LHCN-M2 (cell line): ENCODE measurements at places on chromosomes 16 and 17. TPM values are rescaled to one million over a fixed set of nuclear protein-coding genes. Genes with fewer than 3 reads are reported as not detected.

GRCh38 chr16:85479972-85480726 lies 133.0 kb upstream of the GSE1 start:
- no peak for DNase-seq

The OR2C1 gene
- 0.17 TPM in 1 of 2 replicates, not detected in the other for total RNA-seq

The KANSL1 gene
- 16.5 and 26.3 TPM in 2 replicates for total RNA-seq

- no peak for DNase-seq
Measured at GRCh38 chr17:82690786-82691489, 7.6 kb downstream of the RAB40B start.

DNA sequence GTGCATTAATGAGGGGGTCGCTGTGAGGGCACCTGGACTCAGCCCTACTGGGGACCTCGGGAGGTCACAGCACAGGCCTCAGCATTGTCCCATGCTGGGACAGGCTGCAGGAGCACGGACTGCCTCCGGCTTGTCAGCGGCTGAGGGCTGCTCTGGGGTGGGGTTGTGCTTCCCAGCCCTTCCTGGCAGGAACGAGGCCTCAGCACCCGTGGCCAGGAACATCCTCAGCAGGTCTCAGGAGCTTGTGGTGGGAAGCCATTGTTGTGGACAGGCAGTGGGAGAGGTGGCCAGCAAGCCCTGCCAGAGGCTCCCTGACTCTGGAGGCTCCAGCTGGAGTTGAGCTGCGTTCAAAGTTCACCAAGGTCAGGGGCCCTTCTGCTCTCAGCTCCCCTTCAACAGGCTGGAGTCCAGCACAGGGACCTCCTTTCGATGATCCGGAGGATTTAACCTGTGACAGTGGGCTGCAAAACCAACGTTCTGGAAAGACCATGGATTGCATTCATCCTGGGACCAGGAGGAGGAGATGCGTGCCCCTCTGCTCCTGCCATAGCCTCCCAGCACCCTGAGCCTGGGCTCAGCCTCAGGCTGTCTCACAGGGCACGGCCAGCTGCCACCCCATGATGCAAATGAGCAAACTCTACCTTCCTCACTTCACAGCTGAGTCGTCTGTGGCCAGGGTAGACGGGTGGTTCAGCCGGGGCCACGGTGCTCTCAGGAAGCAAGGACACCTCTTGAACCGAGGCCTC lies 32.6 kb downstream of the FOXL1 start:
- DNase-seq, result no peak

The CSH2 gene
- not detected in 2 replicates for total RNA-seq

The FBXO39 gene
- total RNA-seq, result not detected in 2 replicates

DNA sequence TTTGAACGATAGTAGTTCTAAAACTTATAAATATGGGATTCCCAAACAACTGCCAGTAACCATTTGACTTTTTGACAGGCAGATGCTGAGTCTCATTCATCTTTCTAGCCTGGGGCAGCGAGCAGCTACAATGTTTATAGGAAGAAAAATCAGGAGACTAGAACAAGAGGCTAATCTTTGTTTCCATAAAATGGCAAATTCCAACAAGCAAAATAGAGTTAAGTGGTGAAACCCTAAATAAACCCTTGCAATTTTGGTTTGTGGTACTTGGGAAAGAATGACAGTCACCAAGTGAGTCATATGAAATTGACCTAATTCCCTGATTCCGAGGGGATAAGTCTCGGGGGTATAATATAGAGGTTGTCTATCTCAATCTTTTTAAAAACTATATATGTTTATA lies 27.3 kb upstream of the HS3ST2 start:
- DNase-seq, result no peak

DNA sequence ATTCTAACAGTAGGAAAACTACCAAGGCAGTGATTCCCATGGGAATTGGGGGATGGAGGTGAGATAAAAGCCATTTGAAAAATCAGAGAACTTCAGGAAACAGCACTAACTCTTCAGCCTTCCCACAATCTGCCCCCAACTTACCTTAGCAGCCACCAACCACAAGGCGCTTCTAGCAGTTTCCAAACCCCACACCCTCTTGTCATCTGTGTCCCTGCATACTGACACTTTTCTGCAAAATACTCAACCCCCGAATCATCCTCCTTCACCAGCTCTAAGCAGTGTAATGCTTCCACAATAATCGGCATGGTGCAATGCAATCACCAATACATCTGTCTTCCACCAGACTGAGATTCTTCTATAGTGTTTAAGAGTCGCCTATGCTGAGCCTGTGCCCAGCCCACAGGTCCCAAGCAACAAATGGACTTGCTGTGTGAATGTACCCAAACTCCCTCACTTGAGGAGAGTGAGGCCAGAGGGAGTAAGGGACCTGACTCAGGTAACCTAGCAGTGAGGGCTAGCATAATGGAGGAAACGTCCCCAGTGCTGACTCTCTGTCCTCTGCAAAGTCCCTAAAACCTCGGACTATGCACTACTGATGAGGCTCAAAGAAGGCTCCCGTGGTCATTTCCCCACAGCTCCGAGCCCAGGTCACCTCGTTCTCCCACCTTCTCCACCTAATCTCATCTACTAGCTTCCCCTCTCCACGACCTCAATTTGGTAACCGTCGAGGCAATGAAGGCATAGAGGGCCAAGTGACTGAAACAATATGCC lies 943 bp downstream of the DYNC1LI2 start:
- no peak for DNase-seq

The TEDC2 gene
- 32.0 and 34.4 TPM in 2 replicates for total RNA-seq

DNA sequence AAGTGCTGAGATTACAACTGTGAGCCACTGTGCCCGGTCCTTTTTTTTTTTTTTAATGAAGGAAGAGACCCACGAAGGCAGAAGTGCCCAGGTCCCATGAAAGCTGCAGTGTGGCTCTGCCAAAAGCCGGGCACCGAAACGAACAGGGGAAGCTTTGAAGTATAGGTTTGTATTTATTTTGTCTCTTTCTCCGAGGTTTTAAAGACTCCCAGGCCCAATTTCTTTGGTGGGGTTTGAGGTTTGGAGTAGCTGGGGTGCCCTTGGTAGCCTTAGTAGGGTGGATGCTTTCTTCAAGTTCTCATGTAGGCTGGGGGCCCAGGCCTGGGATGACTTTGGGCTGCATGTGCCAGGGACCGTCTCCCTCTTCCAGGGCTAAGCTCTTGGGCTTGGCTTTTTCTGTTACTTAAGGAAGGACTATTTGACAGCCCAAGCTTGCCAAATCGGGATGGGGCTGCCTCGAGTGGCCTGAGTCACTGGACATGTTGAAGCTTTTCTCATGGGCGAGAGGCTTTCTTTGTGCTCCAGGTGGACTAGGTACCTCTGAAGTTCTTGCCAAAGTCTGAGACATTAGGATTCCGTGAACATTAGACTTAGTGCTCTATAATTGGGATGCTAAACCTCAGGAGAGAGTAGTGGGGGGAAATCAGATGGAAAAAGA lies 66.3 kb downstream of the WIPI1 start:
- DNase-seq, result no peak
